ENCODE measurements at places on chromosomes 7 and 10. TPM values are rescaled to one million over a fixed set of nuclear protein-coding genes. Genes with fewer than 3 reads are reported as not detected.

CRYGN gene
- total RNA-seq: not detected

DNA sequence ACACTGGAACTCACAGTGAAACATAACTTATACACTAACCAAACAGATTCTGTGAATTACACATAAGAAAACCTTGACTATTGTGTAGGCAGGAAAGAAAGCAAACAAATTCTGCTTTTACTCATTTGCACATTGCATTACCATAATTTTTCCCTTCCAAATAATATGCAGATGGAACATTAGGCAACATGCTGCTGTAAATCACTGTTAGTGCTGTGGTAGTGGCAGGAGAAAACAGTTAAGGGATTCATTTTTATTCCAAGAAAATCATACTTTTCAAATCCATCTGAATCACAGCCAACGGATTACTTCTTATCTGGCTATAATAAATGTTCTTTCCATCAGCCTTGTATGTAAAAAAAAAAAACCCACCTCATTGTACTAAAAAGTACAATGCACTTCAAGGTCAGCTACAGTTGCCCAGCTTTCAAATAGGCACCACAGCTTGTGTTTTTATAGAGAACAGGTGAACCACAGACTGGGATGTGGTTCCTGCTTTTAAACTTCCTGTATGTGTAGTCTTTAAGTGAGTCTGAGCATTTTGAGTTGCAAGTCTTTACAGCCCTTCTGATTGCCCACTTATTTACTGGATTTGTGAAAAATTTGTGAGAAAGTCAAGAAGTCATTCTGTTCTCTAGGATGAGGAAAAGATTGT is 590.0 kb upstream of the SEMA3D start:
- DNase-seq: no peak

GRCh38 chr7:138903859-138904435 is 77.2 kb downstream of the KIAA1549 start:
- DNase-seq: no peak

EPDR1 gene
- total RNA-seq: 226 TPM

DNA sequence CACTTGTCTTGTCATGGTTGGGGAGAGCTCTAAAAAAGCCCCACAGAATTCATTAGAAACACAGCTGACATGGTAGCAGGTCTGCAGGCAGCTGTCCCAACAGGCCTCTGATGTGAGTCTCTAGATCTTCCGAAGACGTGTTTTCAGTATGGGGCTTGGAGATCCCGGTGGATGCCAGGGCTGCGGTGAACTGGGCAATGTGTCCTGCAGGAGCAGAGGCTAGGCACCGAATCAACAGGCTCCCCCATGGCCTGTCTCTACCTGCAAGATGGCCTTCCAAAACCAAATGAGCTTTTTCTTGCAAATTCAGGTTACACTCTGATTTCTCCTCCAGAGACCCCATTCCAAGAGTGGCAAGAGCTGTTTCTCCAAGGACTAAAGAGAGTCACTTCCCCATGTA is 2.9 kb downstream of the CPXM2 start:
- DNase-seq: no peak

DNA sequence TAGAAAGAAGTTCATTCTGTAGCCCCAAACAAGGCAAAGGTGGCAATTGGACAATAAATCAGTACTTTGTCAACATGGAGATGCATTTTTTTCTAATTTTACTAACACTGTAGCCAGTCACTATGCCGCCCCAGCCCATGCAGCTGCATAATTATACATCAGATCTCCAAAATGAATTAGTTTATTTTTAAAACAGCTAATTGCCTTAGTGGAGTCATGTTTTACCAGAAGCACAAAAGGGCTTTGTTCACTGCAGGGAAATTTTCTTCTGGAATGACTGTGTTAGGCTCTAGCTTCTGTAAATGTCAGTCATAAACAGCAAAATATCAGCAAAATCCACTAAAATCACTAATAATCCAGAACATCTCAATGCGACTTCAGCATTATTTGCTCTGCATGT is 20.1 kb upstream of the HDAC9 start:
- DNase-seq: no peak

- DNase-seq: no peak
Observed at GRCh38 chr7:26694141-26694540, 170.2 kb downstream of the SKAP2 start.

- no peak for DNase-seq
Observed at GRCh38 chr10:87961314-87961713, 97.9 kb downstream of the PTEN start.

CPSF4 gene
- 32.6 TPM for total RNA-seq

DNA sequence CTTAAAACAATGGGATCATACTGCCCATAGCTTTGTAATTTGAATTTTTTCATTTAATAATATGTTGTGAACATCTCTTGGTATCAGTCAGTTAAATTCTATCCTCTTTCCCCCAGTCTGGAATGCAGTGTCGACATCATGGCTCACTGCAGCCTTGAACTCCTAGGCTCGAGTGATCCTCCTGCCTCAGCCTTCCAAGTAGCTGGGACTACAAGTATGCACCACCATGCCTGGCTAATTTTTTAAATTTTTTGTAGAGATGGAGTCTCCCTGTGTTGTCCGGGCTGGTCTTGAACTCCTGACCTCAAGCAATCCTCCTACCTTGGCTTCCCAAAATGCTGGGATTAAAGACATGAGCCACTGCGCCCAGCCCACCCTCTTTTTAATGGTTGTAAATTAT is 34.6 kb downstream of the MPLKIP start:
- no peak for DNase-seq

CELF2 gene
- 0.72 TPM for total RNA-seq

HABP2 gene
- total RNA-seq: not detected

CPA4 gene
- total RNA-seq: 22.7 TPM

- no peak for DNase-seq
Observed at GRCh38 chr7:93861325-93861949, 29.1 kb downstream of the TFPI2 start.

CHAT gene
- not detected for total RNA-seq

HOXA4 gene
- total RNA-seq: 0.88 TPM

- no peak for DNase-seq
Observed at GRCh38 chr7:94700926-94701554, 45.1 kb upstream of the SGCE start.

GRCh38 chr10:117537904-117538524 is 4.5 kb upstream of the EMX2 start:
- DNase-seq: no peak

- DNase-seq: no peak
Observed at GRCh38 chr7:99267841-99268576, 4.6 kb upstream of the MYH16 start.

- DNase-seq: no peak
Observed at GRCh38 chr7:122546496-122546895, 152.4 kb downstream of the RNF133 start.

- no peak for DNase-seq
Observed at GRCh38 chr10:119282446-119282845, 75.1 kb downstream of the GRK5 start.

CYP2C19 gene
- total RNA-seq: not detected

PRR15 gene
- 1.2 TPM for total RNA-seq

GRCh38 chr10:89815049-89815853 is 113.9 kb downstream of the KIF20B start:
- DNase-seq: no peak

TMEM236 gene
- 0.04 TPM for total RNA-seq

DNA sequence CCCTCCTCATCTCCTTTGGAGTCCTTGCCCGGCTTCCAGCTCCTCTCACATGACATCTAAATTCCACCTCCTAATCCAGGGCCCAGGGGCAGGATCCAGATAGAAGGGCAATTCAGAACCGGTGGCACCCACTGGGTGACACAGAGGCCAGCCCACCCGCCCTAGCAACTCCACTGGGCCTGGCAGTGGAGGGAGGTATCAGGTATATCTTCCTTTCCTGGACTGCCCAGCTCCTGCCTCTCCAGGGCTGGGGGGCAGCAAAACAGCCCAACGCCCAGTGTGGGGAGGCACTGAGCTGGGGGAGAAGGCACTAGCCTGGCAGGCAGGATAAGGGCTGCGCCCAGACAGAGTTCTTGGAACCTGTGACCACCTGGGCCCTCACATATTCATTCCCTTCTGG is 10.4 kb upstream of the TRIM8 start:
- no peak for DNase-seq

DNA sequence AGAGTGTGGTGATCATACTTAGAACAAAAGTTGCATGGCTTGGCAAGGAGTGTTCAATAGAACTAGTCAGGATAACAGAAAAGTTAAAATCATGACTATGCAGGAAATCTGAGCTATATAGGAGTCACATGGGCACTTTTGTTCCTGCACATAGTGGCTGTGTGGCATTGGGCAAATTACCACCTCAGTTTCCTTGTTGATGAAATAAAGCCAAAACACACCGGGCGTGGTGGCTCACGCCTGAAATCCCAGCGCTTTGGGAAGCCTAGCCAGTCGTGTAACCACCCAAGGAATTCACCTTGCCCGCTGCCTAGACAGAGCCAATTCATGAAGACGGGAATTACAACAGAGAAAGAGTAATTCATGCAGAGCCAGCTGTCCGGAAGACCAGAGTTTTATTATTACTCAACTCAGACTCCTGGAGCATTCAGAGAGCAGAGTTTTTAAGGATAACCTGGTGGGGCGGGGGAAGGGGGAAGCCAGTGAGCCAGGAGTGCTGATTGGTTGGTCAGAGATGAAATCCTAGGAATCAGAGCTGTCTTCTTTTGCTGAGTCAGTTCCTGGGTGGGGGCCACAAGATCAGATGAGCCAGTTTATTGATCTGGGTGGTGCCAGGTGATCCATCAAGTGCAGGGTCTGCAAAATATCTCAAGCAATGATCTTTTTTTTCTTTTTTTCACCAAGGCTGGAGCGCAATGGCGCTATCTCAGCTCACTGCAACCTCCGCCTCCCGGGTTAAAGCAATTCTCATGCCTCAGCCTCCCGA is 6.4 kb upstream of the MKRN1 start:
- no peak for DNase-seq

TMEM229A gene
- total RNA-seq: not detected

DNA sequence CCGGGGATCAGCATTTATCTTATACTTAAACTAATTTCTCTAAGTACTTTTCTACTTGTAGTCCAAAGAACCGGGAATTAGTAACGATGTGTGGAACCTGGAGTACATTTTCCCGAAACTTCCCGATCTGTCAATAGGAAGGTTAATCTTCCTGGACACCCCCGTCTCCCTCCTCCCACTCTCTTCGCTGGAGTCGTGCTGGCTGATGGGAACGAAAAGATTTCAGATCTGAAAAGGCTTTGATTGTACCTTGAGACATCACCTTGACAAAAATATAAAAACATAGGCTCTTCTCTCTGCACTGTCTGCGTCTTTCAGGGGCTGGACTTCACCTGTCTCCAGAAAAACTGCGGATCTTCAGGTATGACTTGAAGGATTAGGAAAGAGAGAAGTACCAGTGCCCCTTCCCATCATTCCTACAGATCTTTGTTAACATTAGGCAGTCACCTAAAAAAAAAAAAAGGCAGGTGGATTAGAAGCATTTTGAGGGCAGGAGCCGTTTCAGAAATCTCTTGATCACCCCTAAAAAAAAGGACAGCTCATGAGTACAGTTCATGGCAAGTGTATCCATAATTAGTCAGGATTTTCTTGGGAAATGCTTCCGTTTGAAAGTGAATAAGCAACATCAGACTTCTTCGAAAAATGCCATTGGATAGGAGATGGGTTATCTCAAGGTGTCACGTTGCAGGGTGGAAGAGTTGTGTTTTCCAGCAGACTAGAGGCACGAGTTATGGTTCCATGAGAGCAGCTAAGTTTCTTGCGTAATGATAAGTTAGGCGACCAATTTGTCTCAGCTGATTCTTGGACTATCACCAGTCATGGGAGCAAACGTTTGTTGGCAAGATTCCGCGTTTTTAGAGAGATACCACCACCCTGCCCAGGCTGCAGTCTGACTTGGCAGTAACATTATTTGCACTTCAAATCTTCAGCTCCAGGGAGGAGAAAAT is 7.8 kb upstream of the BAMBI start:
- no peak for DNase-seq

RBP4 gene
- 0.56 TPM for total RNA-seq

GRCh38 chr7:17988141-17988540 is 39.5 kb downstream of the PRPS1L1 start:
- no peak for DNase-seq

GRCh38 chr10:67114945-67115344 is 189.1 kb downstream of the LRRTM3 start:
- DNase-seq: no peak

Measured in H4 (cell line).